ENCODE measurements at places on chromosomes 2 and 18.

GRCh38 chr2:88540346-88540745 is 86.9 kb downstream of the EIF2AK3 start:
- no peak for DNase-seq

DNA sequence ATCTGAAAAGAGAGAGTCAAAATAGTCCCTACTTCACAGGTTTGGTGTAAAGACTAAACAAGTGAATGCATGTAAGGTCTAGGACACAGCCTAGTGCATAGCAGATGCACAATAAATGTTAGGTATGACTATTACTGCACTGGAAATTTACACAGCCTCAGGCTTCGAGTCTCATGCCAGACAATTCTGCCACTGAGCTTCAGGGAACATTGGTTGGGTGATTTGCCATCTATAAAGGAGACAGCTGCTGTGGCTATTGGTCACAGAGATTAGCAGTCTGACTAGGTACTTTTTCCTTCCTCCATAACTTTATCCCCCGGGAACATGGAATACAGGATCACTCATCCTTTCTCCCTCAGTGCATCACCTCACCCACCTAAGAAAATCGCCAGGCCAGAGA is 89.2 kb downstream of the FAM124B start:
- no peak for DNase-seq

- DNase-seq, result no peak
These were observed 15.4 kb downstream of the UBE2F start for GRCh38 chr2:237982039-237982725.

DNA sequence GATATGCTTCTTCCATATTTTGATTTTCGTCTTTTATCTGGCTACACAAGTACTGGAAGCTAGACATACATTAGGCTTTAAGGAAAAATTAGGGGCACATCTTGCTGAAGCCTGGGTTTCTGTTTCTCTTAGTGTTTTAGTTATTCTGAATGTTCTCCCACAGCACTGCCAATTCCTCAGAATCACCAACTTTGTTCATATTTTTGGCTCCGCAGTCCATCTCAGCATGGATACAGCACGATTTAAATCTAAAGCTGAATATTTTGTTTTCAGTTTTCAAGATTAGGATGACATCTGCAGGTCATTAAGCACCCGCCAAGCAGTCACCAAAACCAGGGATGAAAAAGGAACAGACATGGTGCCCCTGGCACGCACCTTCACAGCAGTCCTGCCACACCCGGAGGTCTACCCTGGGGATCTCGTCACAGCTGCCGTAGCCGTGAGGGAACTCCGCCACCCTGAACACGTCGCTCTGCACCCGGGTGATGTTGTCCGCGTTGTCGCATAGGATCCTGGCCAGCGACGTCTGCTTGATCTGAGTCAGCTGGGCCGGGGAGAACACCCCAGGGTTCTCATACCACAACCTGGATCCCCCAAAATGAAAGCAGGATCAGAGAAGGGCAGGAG is 101.2 kb downstream of the PXDN start:
- no peak for DNase-seq

DNA sequence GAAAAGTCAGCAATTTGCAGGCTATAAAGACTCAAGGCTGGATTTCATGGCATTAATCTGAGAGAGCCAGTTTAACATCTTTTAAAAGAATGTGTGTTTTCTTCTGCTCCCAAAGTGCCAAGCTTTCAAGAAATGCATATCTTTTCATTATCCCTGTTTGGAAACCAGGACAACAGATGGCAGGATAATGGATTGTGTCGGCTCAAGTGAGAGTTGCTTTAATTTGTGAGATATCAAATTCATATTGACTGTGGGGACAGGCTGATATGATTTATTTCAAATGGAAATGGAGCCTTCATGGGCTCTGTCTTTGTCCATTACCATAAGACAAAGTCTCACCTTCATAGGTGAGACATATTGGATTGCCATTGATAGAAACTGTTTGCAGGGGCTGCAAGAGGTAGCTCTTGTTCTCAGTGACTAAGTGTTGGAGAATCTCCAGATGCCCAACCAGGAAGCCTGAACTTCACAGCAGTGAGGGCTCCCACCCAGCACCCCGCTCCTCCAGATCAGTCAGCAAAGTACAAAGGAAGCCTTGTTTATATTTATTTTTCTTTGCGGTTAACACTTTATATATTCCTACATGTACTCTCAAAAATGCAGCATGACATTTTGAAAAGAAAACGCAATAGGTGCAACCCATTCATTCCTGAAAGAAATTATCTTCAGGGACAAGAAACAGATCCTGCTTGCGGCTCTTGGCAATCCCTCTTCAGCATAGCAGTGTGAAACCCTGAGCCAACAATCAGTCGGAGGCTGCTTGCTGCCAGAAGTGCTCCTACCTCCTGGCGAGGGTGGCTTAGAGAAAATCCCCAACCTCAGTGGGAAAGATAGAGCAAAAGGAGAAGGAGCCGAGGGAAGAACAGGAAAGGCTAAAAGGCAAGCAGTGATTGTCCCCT is 65.8 kb upstream of the ATL2 start:
- DNase-seq, result no peak

DNA sequence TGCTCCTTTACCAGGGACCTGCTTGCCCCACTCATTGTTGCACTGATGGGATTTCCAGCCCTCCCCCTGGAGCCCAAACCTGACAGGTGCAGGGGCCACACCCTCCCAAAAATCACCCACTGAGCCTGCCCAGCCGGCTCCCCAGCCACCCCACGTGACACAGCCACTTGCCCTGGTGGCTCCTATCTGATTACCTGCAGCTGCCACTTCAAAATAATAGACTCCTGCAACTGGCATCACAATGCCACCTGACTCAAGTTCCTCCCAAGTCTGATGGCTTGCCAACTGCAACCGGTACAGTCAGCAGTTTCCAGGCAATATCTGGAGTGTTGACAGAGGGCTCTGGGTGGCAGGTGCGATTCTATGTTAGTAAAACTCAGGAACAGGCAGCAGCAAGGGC is 66.2 kb downstream of the CRACDL start:
- no peak for DNase-seq

DNA sequence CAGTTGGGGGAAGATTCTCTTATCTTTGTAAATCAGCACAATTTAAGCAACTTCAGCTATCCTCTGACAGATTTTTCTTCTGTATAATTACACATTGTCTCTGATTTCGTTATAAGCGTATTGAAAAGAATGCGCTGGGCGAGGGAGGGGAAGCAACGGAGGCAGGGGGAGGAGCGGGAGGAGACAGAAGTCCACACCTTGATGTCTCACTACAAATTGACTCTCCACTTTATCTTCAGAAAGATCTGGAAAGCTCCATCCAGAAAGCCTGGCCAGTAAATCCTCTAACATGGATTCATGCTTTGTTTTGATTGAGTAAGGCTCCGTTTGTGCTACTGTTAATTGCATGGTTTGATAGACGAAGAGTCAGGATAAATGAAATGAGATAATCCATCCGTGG is 76.6 kb downstream of the SMIM21 start:
- DNase-seq, result no peak

GRCh38 chr2:66442516-66443185 is 7.7 kb downstream of the MEIS1 start:
- DNase-seq, result no peak

GRCh38 chr2:197908156-197908555 is 103.8 kb downstream of the PLCL1 start:
- DNase-seq, result no peak

- no peak for DNase-seq
These were observed 25.4 kb upstream of the ATP5MC3 start for GRCh38 chr2:175206866-175207265.

DNA sequence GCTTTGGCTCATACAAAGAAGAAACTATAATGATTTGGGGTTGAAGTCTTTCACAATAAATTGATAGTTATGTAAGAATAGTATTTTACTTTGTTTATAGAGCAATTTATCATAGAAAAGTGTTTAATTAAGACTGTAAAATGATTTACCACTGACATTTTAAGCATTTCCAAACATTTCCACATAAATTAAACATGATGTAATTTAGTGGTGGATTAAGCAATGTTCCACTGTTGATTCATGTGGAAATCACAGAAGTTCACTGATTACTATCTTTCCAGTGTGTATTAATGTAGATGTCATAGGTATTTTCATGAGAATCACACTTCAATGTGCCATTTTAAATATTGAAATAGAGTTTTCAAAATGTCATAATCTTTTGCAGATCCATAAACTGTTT is 40.1 kb upstream of the GRB14 start:
- DNase-seq, result no peak

- DNase-seq, result no peak
These were observed 15.9 kb upstream of the C1QL2 start for GRCh38 chr2:119174216-119174992.

GRCh38 chr2:241701149-241701398 is 765 bp upstream of the ING5 start:
- peak; percentile 9 for DNase-seq

DNA sequence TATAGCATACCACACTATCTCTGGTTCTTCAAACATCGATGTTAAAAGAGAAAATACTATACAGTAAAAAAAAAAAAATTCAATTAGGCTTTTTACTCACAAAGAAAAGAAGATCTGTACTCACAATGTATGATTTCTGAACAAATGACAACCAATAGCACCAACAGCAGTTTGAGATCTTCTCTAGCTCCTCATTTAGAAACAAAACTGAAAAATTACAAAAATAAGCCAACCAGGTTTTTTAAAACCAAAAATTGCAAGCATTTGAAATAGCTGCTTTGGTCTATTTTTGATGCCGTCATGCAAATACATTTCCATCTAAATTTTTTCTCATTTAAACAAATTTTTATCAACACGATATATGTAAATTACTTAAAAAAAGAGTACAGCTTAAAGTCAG is 34.3 kb upstream of the RALBP1 start:
- DNase-seq, result no peak

DNA sequence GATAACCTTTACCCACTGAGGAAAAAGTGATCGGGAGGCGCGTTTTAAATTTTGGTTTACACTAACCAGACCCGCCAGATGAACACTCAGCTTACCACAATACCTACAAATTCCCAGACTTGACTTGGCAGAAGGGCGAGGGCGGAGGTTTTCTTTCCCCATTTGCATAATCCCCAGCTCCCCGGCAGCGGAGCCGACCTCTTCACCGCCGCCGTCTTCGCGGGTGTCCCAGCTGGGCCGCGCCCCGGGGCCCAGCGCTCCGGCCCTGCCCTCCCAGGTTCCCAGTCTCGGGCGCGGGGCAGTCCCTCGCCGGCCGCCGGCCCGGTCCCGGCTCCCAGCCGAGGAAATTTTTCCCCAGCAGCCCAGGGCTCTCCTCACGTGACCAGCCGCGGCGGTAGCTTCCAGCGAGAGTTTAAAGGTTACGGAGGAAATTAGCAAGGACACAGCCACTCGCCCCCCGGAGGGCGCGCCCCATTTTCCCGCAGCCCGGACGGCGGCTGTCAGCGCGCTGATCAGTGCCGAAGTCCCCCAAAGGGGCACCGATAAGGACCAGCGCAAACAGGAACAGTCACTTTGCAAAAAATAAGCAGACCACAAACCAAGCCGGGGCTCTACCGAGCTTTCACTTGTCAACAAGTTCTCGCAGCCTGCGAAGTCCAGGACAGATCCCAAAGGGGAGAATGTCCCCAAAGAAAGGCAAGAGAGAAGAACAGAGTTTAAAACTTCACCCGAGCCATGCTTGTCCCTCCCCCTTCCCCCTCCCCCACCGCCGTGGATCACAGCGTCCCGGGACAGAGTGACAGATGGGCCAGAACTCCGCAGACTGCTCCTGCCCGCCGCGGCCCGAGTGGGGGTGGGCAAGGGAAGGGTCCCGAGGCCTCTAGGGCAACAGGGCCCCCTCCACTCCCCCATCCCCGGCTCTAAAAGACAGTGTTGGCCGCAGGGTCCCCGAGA is 1.3 kb upstream of the PRKCE start:
- no peak for DNase-seq

GRCh38 chr18:58859907-58860306 is 4.8 kb upstream of the ZNF532 start:
- DNase-seq, result no peak

DNA sequence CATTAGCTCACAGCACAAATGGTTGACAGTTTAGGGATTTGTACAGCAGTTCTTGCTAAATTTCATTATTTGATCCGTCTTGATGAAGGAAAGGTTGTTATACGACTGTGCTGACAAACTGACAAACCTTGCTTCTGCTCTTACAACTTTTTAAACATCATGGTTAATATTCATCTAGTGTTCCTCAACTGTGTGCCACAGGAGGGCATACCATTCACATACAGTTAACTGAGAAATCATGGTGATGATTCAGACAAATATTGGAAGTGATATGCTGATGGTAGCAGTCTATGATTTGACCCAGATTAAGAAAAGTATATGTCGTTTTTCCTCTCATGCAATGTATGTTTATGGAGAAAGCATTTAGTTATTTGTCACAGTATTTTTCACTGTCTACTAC is 129.8 kb upstream of the FSIP2 start:
- no peak for DNase-seq

- DNase-seq, result no peak
These were observed 9.6 kb downstream of the SLC14A1 start for GRCh38 chr18:45733535-45733934.

GRCh38 chr2:60294901-60295635 is 258.4 kb downstream of the BCL11A start:
- no peak for DNase-seq

GRCh38 chr18:62571648-62572047 is 48.8 kb downstream of the ZCCHC2 start:
- no peak for DNase-seq

DNA sequence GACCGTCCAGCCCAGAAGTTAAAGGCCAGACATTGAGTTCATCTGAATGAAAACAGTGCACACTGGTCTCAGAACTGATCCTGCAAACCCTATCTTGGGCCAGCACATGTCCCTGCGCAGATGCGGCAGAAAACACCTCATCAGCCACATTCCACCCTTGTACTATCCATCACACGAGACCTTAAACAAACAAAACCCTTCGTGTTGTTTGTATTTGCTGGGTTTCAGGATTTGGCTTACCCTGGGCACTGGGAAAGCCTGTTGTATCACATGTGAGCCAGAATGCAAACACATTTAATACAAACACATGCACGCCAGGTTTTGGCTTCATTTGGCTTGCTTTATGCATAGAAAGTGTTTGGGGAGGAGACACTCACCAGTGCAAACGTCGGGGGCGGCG is 12.5 kb downstream of the WIPF1 start:
- DNase-seq, result no peak

DNA sequence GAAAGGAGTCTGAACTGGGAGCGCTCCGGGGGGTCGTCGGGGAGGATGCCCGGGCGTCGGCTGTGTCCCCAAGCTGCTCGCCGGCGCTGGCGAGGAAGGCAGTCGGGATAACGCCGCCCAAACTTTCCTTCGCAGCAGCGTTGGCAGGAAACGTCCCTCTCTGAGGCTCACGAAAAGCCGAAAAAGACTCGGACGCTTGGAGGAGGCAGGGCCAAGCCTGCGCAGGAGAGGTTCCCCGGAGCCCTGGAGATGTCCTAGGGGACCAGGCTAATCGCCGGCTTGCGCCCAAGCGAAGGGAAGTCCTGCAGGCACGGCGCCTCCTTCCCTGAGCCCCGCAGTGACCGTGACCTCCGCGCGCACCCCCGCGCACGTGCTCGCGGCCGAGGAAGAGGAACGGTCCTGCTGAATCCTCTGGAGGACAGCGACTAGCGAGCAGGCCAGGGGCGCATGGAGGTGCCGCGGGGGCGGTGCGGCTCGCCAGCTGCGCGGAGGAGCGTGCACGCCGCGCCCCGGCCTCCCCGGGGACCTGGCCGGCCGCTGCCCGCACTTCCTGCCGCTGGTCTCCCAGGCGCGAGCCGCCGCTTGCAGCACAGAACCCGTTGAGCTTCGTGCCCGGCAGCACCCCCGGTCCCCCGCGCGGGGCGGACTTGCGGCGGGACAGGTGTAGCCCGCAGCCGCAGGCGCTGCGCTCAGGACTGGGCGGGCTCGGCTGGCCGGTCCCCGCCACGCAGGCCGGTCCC is at the start of gene SH3RF3:
SH3RF3 (plus strand) TSS at position 590 of the 740 bp plus-strand sequence.
- no peak for DNase-seq

Data from AG04449 (cell line).